ENCODE measurements at places on chromosomes 5 and 9. TPM values are rescaled to one million over a fixed set of nuclear protein-coding genes. Genes with fewer than 3 reads are reported as not detected.

Gene TARS1
- 112 TPM for total RNA-seq

Gene FREM1
- 18.2 TPM for total RNA-seq

Gene ARID3C
- 0.31 TPM for total RNA-seq

Gene HTR1A
- total RNA-seq, result not detected

Gene EPB41L4B
- total RNA-seq, result 5.8 TPM

All from tongue (tissue), 3 donors.